ENCODE measurements at places on chromosomes 2 and 18.

GRCh38 chr2:235493402-235493774 is 455 bp upstream of the AGAP1 start:
- no peak for DNase-seq

- no peak for DNase-seq
Observed at GRCh38 chr18:28459587-28459986, 282.7 kb upstream of the CDH2 start.

DNA sequence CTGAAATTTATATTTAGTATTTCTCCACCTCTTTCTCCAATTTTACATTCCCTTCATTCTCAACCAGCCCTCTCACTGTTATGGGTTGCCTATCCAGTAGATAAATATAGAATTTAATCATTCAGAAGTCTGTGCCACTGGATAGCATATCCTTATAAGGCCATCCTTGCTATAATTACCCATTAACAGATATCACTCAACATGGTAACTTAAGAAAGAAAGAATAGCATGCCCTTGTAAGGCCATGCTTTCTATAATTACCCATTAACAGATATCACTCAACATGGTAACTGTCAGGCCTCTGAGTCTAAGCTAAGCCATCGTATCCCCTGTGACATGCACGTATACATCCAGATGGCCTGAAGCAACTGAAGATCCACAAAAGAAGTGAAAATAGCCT is 1137.4 kb upstream of the FAM98A start:
- DNase-seq = no peak

DNA sequence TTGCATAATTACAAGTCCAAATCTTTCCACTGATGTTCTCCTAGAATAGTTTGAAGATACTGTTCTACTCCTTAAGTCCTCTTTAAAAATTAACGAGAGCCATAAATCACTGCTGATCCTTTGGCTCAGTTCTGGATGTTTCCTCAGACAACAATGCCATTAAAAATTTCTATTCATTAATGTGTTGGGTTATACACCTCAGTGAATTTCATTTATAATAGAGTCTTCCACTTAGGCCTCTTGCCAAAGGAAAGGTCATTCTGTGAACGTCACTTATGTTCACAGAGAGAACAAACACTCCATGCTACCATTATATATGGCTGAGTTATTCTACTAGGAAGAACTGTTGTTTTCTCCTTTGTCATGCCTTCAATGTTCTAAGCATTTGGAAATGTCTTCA is 1472.3 kb upstream of the CELF4 start:
- DNase-seq = no peak

DNA sequence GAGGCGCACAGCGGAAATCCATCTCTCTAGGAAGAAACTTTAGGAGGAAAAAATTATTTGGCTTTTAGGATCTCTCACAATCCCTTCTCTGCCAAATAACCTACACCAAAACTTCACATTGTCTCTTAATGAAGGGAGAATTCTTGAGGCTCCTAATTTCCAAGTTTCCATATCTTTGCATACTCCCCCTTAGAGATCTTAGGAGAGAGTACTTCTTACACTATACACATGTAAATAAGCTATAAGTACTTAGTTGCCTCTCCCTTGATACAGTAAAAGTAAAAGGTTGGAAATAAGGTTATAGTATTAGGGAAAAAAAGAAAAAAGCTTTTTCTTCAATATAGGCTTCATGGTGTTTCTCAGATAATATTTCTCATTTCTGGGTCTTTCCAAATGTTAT is 596.7 kb downstream of the SATB2 start:
- no peak for DNase-seq

GRCh38 chr2:43104763-43105162 is 121.6 kb downstream of the ZFP36L2 start:
- no peak for DNase-seq

- DNase-seq = no peak
Observed at GRCh38 chr2:9025746-9026145, 22.3 kb upstream of the MBOAT2 start.

GRCh38 chr2:120735746-120736170 is at the start of gene GLI2:
GLI2 (plus strand) TSS chr2:120735868; CDS start chr2:120797321, 61,453 bp downstream.
- DNase-seq = peak; percentile 65

- DNase-seq = no peak
Observed at GRCh38 chr2:2809771-2810170, 478.7 kb upstream of the MYT1L start.

DNA sequence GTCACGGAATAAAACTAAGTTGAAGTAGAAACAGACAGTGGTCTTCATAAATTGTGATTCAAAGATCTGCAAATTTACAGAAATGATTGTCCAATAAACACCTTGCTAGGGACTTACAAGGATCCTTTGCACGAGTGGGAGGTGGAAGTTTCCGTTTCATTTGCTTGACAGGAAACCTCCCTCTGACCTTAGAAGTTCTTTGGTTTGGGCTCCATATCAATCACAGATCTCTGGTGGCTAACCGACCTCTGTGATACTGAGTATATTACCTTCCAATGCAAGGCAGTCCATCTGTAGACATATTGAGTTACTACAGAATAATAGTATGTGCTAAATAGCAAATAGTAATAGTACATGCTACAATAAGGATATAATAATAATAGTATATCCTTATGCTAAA is 33.7 kb upstream of the RNF152 start:
- DNase-seq = no peak

DNA sequence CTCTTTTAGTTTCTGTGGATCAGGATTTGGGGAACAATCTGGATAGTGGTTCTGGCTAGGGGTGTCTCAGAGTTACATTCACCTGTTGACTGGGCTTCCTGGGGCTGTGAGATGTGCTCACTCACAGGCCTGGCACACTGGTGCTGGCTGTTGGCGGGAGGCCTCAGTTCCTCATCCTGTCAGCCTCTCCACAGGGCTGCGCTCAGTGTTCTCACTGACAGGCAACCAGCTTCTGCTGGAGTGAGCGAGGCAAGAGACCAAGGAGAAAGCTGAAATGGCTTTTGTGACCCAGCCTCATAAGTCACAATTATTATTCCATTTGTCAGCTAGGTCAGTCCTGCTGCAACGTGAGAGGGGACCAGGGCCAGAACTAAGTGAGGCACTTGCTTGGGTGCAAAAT is 180.6 kb upstream of the GLI2 start:
- DNase-seq = no peak

Data from NCI-H526 treated with DMSO at 0.1 percent for 48 hours (cell line).